Natural killer cell (primary cell): ENCODE measurements at places on chromosomes 4 and X. TPM values are rescaled to one million over a fixed set of nuclear protein-coding genes. Genes with fewer than 3 reads are reported as not detected.
A peak's percentile ranks its signal among the peaks of the same experiment; 100 is the strongest.

GRCh38 chr4:164359881-164360280 lies 394.1 kb upstream of the SMIM31 start:
- no peak overlapping the region for H3K27ac ChIP-seq
- H3K36me3 ChIP-seq: no peaks in the 10 kb centered on the region
- no peak for DNase-seq
- no peaks in the 10 kb centered on the region for H3K4me1 ChIP-seq

GRCh38 chr4:140757232-140757630 lies 1.0 kb upstream of the TBC1D9 start:
- H3K27me3 ChIP-seq: peaks cover 5% of the 10 kb centered on the region
- peak overlapping the region; percentile 21 for H3K27ac ChIP-seq
- H3K4me1 ChIP-seq: peaks cover 8% of the 10 kb centered on the region
- H3K4me3 ChIP-seq: peak overlapping the region; percentile 56

PRR27 gene
- total RNA-seq: not detected

GRCh38 chr4:102466298-102466697 lies 34.9 kb upstream of the NFKB1 start:
- no peaks in the 10 kb centered on the region for H3K4me1 ChIP-seq
- DNase-seq: no peak
- H3K27ac ChIP-seq: no peak overlapping the region
- H3K4me3 ChIP-seq: no peak overlapping the region
- H3K36me3 ChIP-seq: no peaks in the 10 kb centered on the region
- no peaks in the 10 kb centered on the region for H3K27me3 ChIP-seq

- H3K36me3 ChIP-seq: no peaks in the 10 kb centered on the region
- H3K27me3 ChIP-seq: no peaks in the 10 kb centered on the region
- DNase-seq: no peak
Observed at GRCh38 chr4:156408749-156409148, 455.1 kb upstream of the CTSO start.

PPARGC1A gene
- not detected for total RNA-seq

USP26 gene
- not detected for total RNA-seq

DNA sequence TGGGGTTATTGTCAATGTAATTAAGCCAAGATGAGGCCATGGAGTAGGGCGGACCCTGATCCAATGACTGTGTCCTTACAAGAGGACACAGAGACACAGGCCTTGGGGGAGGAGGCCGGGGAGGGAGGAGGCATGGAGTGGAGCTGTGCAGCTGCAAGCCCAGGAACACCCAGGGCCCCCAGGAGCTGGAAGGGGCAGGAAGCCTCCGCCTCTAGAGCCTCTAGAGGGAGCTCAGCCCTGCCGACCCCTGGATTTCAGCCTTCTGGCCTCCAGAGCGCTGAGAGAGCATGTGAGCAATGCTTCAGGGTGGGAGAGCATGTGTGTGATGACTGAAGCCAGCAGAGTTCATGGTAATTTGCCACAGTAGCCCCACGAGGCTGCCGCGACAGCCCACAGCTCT lies 234.6 kb downstream of the AFAP1 start:
- H3K27ac ChIP-seq: no peak overlapping the region
- no peak overlapping the region for H3K4me3 ChIP-seq
- no peaks in the 10 kb centered on the region for H3K27me3 ChIP-seq
- H3K4me1 ChIP-seq: peaks cover 7% of the 10 kb centered on the region

TCEAL7 gene
- not detected for total RNA-seq

GRCh38 chrX:150507251-150507856 lies 61.1 kb upstream of the MTM1 start:
- H3K27me3 ChIP-seq: no peaks in the 10 kb centered on the region
- no peaks in the 10 kb centered on the region for H3K36me3 ChIP-seq
- H3K4me3 ChIP-seq: no peak overlapping the region
- H3K27ac ChIP-seq: no peak overlapping the region

AWAT2 gene
- total RNA-seq: not detected

EPHA5 gene
- not detected for total RNA-seq

DNA sequence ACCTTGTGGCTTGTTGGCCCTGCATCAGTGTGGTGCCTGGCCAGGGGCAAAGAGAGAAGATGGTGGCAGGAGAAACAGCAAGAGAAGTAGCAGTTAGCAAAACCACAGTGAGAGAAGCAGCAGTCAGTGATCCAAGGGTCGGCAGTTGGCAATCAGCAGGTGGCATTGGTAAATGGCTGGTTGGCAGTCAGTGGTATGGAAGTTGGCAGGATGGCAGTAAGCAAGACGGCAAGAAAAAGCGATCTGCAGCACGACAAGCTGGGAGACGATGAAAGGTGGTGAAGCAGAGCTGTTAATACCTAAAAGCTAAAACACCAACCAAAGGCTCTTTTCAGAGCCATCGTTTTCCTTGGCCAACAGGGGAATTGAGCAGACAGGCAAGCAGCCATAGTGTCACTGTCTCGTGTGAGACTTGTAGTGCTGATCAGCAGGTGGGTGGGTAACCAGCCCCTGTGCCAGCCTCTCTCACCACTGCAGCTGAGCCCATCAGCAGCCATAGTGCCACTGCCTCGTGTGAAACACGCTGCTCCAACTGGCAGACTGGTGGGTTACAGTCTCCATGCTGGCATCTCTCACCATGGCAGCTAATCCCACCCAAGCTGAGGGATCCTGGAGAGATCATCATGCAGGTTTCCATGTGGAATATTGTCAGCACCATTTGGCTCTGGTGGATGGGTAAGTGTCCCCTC lies 2078.4 kb downstream of the PCDH7 start:
- no peak for DNase-seq
- H3K4me1 ChIP-seq: no peaks in the 10 kb centered on the region
- no peak overlapping the region for H3K27ac ChIP-seq
- no peaks in the 10 kb centered on the region for H3K36me3 ChIP-seq

SLC34A2 gene
- total RNA-seq: not detected

GRCh38 chrX:15820106-15821073 lies 30.1 kb downstream of the ZRSR2 start:
- H3K27me3 ChIP-seq: no peaks in the 10 kb centered on the region
- H3K4me3 ChIP-seq: no peak overlapping the region
- no peak for DNase-seq
- H3K4me1 ChIP-seq: peaks cover 13% of the 10 kb centered on the region
- H3K36me3 ChIP-seq: peaks cover 19% of the 10 kb centered on the region

DNA sequence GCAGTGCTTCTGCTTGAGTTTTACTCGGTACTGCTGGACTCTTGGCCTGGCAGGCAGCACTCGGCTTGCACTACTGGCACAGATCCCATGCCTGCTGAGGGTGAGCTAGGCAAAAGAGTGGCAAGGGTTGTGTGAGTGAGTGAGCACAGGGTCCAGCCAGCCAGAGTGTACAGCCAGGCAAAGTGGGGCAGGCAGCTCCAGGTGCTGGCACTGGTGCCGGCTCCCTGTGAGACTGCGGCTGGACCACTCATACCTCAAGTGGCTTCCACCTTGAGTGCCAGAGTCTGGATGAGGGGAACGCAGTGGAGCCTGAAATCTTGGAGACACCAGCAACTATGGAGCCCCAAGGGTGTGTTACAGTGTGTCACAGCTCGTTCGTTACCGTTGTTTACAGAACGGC lies 1451.9 kb upstream of the AGA start:
- no peaks in the 10 kb centered on the region for H3K4me1 ChIP-seq
- no peak overlapping the region for H3K27ac ChIP-seq
- H3K27me3 ChIP-seq: no peaks in the 10 kb centered on the region
- no peaks in the 10 kb centered on the region for H3K36me3 ChIP-seq
- H3K4me3 ChIP-seq: no peak overlapping the region
- DNase-seq: no peak

ANK2 gene
- 0.05 TPM for total RNA-seq

DNA sequence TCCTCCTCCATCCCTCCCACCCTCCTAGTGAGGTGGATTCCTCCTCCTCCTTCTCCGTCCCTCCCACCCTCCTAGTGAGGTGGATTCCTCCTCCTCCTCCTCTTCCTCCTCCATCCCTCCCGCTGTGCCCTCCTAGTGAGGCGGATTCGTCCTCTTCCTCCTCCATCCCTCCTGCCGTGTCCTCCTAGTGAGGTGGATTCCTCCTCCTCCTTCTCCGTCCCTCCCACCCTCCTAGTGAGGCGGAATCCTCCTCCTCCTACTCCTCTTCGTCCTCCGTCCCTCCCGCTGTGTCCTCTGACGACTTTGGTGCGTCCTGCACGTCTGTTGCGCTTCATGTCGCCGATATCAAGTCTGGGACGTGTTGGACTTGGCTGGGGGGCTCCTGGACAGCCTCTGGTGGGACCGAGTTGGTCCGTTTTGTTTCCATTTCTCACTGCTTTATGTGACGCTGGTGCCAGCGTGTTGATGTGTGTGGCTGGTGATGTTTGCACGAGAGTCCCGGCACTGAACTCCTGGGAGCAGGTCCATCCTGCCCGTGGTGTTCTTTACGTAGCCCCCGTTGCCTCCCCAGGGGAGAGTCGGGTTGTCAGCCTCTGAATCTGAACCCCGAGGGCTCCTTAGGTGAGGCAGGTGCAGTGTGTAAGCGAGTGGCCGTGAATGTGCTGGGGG lies 5.4 kb downstream of the AKAP17A start:
- peak; percentile 9 for DNase-seq
- H3K4me1 ChIP-seq: peaks cover 33% of the 10 kb centered on the region
- no peaks in the 10 kb centered on the region for H3K27me3 ChIP-seq
- no peak overlapping the region for H3K27ac ChIP-seq
- peaks cover 73% of the 10 kb centered on the region for H3K36me3 ChIP-seq

- H3K4me1 ChIP-seq: no peaks in the 10 kb centered on the region
- no peak for DNase-seq
- H3K36me3 ChIP-seq: no peaks in the 10 kb centered on the region
- H3K27me3 ChIP-seq: no peaks in the 10 kb centered on the region
- no peak overlapping the region for H3K4me3 ChIP-seq
Observed at GRCh38 chr4:16750882-16751642, 147.4 kb downstream of the LDB2 start.

NHS gene
- total RNA-seq: 0.05 TPM

GRCh38 chrX:130027569-130027968 lies 45.1 kb downstream of the BCORL1 start:
- H3K27me3 ChIP-seq: no peaks in the 10 kb centered on the region
- DNase-seq: no peak
- H3K27ac ChIP-seq: no peak overlapping the region
- H3K36me3 ChIP-seq: peaks cover 16% of the 10 kb centered on the region
- peaks cover 12% of the 10 kb centered on the region for H3K4me1 ChIP-seq
- no peak overlapping the region for H3K4me3 ChIP-seq

DNA sequence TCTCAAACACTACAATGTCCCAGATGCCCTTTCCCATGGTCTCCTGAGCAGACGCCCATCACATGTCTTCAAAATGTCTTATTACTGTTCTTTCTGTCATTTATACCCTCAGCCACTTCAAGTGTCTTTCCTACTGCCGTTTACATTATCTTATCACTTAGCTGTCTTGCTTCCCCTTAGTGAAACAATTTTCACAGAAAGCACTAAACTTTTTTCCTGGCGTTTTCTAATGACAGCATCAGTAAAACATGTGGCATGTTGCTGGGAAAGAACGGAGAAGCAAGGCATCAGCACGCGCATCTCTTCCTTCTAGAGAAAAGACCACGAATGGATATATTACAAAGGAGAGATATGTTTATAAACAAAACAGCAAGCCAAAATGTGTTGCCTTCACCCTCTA lies 189.7 kb upstream of the SLIT2 start:
- no peaks in the 10 kb centered on the region for H3K4me1 ChIP-seq
- no peaks in the 10 kb centered on the region for H3K27me3 ChIP-seq
- no peak overlapping the region for H3K27ac ChIP-seq
- DNase-seq: no peak

GRCh38 chrX:55144697-55145096 lies 55.9 kb downstream of the PAGE2 start:
- no peak overlapping the region for H3K27ac ChIP-seq
- DNase-seq: no peak
- peaks cover 2% of the 10 kb centered on the region for H3K36me3 ChIP-seq
- H3K27me3 ChIP-seq: no peaks in the 10 kb centered on the region
- H3K4me1 ChIP-seq: no peaks in the 10 kb centered on the region

KLKB1 gene
- total RNA-seq: 1.6 TPM

DNA sequence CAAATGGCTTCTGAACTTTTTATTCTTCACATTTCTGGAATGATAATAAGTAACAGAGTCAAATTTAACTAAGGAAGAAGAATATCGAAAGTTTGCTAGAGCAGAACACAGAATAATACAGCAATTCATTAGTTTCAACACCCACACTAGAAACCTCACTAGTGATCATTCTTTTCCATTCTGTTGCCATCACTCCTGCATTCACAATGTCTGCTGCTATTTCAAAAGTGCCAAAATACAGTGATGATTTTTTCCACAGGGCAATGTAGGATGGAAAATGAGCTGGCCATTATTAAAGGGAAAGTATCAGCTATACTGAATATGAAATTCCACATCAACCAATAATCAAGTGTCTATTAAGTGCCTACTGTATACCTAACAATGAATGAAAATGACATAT lies 186.7 kb downstream of the USP46 start:
- no peak overlapping the region for H3K27ac ChIP-seq
- no peaks in the 10 kb centered on the region for H3K36me3 ChIP-seq

C4orf36 gene
- total RNA-seq: not detected

DNA sequence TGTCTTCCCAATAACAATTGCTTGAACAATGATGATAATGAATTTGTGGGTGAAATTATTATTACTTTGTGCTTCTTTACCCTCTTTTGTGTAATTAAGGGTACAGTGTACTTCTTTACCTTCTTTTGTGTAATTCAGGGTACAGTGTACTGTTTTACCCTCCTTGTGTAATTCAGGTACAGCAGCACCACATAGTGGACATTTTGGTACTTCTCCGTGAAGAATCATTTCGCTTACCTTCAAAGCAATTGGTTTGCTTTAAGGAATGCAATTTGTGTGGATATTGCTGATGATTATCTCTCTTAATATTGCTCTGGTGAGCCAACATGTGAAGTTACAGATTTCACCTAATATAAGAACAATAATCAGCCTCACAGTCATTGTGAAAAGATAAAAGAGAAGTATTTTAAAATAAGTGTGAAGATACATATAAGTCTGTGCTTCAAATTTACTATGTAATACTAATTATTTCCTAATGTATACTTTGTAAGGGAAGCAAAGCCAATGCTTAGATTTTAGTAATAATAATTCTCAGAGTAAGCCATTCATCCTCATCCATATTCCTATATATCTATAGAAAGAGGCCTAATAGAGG lies 27.2 kb upstream of the SEC24B start:
- H3K4me3 ChIP-seq: no peak overlapping the region
- H3K27me3 ChIP-seq: peaks cover 4% of the 10 kb centered on the region
- H3K36me3 ChIP-seq: no peaks in the 10 kb centered on the region
- no peak for DNase-seq
- no peaks in the 10 kb centered on the region for H3K4me1 ChIP-seq

- no peaks in the 10 kb centered on the region for H3K27me3 ChIP-seq
- H3K27ac ChIP-seq: no peak overlapping the region
- H3K36me3 ChIP-seq: no peaks in the 10 kb centered on the region
- no peak overlapping the region for H3K4me3 ChIP-seq
- H3K4me1 ChIP-seq: no peaks in the 10 kb centered on the region
Observed at GRCh38 chr4:107468812-107469211, 251.2 kb downstream of the PAPSS1 start.

DNA sequence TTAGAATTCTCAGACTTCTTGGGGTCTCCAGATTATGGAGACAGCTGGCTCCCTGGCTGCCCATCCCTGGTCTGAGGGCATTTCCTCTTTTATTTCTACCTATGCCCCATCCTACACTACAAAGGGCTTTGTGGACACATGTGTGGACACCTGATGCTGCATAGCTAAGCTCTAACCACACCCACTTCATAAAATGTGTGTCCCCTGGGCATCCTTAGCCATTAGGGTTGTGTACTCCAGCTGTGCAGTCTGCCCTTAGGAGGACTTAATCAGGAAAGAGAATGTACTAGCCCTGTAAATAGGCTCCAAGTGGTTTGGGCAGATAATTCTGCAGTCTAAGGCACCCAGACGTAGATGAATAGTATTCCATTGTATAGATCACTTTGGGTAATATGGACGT lies 47.0 kb downstream of the COQ2 start:
- H3K4me1 ChIP-seq: peaks cover 19% of the 10 kb centered on the region
- no peak overlapping the region for H3K4me3 ChIP-seq
- H3K36me3 ChIP-seq: no peaks in the 10 kb centered on the region
- no peaks in the 10 kb centered on the region for H3K27me3 ChIP-seq
- DNase-seq: no peak
- H3K27ac ChIP-seq: no peak overlapping the region
